NCI-H1092 treated with DMSO at 0.1 percent for 48 hours (cell line): ENCODE measurements at places on chromosomes 11 and 22.

DNA sequence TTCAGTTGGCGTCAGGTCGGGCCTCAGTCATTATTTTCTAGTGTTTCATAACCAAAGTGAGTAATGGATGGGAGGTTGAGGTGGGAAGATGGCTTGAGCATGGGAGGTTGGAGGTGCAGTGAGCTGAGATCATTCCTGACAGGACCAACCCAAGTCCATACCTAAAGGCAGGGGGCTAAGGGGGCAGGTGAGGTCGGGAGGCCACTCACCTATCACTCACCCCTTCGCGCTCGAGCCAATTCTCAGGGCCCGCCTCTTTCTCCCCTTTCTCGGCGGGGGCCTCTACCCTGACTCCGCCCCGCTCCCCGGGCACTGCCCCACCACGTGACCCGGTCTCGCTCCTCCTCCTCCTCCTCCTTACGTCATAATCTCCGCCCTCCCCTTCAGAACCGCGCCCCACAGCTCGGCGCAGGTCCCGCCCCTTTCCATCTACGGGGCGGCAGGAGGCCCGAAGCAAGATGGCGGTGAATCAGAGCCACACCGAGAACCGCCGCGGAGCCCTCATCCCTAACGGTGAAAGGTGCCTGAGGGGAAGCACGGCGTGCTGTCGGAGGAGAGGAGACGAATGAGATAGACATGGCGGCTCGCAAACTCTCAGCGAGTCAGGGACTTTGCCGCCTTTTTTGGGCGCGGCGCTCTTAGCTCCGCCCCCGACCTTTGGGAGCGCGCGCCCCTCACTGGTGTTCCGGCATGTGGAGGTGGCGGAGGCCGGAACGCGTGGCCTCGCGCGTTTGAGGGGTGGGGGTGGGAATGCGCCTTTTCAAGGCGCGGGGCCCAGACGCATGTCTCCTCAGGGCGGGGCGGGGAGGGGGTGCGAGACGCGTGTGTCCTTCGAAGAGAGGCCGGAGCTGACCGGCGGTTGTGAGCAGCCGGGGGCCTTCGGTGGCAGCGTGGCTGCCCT is at the start of gene WBP2NL:
Gene WBP2NL (plus strand): TSS at position 428 of the 901 bp plus-strand sequence. CDS start 31 bp downstream, at position 459.
- no peak for DNase-seq

GRCh38 chr22:29328566-29329500 is 13.3 kb upstream of the RASL10A start:
- DNase-seq, result no peak

DNA sequence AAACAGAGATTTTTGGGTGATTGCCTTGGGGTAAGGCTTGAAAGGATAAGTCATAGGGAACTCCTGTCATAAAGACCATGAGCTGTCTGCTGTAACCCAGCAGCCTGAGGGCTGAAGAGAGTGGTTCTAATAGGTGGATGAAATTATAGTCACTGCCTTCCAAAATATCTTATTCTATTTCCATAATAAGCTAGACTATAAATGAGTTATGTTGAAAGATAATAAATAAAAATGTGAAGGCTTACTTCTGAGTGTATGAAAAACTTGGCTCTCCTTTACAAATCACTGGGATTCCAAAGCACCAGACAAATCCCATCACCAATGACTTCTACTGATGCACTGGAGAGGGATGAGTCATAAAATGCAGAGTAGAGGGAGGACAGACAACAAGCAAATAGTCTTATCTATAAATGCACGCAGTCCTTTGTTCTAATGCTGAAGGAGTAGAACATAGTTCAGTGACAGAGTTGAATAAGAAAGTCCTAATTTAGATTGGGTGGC is 775.0 kb upstream of the LRRC4C start:
- DNase-seq, result no peak

DNA sequence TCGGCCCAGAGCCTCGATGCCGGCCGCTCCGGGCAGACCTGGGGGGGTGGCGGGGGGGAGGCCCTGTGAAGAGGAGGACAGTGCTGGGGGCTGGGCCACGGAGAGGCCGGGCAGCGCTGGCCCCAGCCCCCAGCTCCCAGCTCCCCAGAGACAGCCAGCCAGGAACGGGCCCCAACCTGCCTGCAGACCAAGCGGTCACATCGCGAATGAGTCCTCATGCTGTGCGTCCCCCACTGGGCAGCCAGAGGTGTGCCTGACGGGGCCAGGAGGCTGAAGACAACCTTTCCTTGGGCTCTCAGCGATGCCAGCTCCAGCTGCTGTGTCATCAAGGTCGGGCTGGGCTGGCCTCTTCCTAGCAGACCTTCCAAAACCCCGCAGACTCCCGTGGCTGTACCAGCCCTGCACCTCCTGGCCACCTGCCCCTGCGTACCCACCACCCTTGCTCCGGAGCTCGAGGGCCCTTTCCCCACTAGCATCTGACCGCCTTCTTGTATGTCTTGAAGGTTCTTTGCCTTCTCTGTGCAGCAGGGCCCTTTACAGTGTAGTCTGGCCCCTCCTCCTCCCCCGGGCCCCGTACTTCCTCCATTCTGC is 88.4 kb downstream of the CDKN1C start:
- no peak for DNase-seq

GRCh38 chr11:61983419-61983818 is 16.0 kb upstream of the FTH1 start:
- no peak for DNase-seq

- DNase-seq, result peak; percentile 13
Observed at GRCh38 chr11:133476570-133477250, 55.6 kb downstream of the OPCML start.

- DNase-seq, result no peak
Observed at GRCh38 chr11:69949327-69949726, 128.8 kb upstream of the ANO1 start.

- DNase-seq, result no peak
Observed at GRCh38 chr11:8392886-8393285, 129.2 kb upstream of the LMO1 start.

- DNase-seq, result peak; percentile 25
Observed at GRCh38 chr11:117424781-117425180, 97.1 kb downstream of the CEP164 start.

GRCh38 chr22:43560651-43561050 is 148.8 kb downstream of the MPPED1 start:
- no peak for DNase-seq

DNA sequence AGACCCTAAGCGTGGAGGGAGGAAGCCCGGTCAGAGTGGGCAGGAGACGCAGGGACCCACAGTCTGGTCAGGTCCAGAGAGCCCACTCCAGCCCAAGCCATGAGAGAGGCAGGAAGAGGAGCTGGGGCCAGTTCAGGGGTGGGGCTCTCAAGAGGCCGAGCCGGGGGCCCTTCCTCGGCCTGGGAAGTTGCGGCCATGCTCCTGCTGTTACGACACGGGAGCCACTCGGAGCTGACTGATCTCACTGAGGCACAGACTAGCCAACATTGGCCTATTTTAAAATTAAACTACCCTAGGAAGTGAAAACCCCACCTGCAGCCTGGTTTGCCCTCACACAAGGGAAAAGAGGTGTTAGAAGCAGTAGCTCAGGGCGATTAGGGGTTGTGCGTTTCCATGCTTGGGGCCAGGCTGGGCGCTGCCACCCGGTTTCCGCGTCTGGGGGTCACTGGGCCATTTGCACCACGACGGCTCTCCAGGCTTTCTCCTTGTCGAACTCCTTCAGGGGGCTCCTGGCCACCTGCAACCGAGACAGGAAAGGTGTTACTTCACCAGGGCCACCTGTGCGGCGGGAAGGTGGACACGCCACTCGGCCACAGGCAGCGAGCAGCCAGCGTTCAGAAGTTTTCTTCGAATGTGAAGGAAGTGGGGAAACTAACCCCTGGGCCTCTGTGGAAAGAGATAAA is 3.2 kb upstream of the TTLL8 start:
- DNase-seq, result no peak

DNA sequence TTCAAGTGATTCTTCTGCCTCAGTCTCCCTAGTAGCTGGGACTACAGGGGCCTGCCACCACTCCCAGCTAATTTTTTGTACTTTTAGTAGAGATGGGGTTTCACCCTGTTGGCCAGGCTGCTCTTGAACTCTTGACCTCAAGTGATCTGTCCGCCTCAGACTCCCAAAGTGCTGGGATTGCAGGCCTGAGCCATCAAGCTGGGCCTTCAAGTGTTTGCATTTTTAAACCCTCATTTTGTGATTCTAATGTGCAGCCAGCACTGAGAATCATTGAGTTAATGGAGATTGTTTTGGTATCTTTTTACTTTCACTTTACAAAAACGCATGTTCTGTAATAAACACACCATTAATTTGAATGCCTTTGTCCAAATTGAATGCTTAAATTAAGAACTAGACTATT is 3.4 kb downstream of the TYR start:
- no peak for DNase-seq

- peak; percentile 18 for DNase-seq
Observed at GRCh38 chr11:77147668-77148321, 19.7 kb downstream of the MYO7A start.

- DNase-seq, result peak; percentile 94
Observed at GRCh38 chr11:73308003-73308960, at the start of gene ARHGEF17. Gene ARHGEF17, plus strand, starts transcription at chr11:73308276. Its CDS starts 363 bp downstream, at chr11:73308639.

GRCh38 chr11:532986-533585 is 2.3 kb downstream of the HRAS start:
- DNase-seq, result no peak

DNA sequence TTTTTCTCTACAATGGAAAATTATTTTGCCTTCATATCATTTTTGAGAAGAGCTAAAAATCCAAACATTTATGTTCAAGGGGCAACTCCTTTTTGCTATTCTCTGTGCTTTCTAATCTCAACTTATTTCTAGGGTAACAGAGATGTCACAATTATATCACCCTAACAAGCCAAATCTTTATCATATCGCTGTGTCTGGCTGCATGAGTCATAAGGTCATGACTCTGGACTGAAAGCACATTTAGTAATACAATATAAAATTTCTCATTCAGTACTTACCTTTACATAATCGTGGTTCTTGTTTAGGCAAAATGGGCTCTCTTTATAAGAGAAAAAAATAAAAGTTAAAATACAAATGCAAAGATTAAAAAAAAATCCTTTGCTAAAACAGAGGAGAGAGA is 326.0 kb downstream of the CASP12 start:
- DNase-seq, result no peak

DNA sequence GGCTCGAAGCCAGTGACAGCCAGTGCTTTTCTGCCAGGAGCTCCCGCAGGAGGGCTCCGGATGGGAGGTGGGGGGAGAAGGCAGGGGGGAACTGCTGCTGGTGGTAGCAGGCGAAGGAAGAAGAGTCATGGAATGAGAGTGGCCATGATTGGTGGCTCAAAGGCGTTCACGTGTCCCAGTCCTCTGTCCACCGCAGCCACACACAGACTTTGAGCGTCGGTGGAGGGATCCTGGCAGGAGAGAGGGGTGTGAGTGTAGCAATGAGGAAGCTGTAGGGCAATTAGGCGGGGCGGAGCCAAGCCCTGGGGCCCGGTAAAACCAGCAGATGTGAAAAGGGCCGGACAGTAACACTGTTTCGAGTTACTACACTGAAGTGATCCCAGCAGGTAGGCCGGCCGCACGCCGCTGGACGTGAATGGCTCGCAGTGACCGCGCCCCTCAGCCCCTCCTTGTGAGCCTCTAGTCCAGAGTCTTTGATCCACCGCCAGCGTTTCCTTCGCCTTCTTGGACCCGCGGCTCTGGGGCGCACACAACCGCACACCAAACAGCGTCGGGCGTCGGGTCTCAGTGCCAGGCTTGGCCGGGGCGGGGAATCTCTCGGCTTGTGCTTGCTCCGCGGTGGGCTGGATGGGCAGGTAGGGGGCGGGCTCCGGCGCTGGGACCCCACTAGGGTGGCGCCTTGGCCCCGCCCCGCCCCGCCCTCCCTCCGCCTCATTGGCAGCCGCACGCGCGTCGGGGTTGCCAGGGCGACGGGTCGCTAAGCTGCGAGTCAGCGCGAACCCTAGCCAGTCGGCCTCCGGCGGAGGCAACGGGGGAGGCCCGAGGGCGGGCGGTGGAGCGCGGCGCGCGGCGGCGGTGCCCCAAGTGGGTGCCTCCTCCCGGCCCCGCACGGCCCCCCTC is at the start of gene LRRC10B:
Gene LRRC10B (plus strand): TSS at position 788 of the 900 bp plus-strand sequence. CDS start 250 bp downstream, outside the sequence.
- DNase-seq, result peak; percentile 73

DNA sequence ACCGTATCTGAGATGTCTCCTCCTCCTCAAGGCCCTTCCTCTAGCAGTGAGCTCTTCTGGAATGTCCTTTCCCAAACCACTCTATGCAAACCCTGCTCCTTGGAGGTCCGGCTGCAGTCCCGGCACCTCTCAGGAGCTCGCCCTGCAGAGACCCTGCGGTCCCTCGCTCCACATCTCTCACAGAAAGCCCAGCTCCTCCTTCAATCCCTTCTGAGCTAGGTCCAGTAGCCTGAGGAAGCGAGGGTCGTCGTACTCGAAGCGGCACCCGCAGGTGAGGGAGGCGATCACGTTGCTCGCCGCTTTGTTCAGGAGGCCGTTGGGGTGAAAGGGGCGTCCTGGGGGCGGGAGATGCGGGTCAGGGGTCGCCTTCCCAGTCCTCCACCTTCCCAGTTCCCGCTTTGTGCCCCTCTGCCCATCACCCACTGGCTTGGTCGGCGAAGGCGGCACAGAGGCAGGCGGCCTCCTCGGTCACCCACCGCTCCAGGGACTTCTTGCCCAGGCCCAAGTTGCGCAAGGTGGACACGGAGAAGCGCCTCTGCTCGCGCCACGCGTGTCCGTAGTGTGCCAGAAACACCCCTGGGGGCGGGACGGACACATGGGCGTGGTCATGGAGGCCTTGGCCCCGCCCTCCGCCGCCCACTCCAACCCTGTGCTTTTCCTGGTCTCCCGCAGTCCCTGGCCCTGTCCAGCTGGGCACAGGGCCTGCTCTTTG is 21.5 kb upstream of the CYP2D6 start:
- DNase-seq, result no peak

GRCh38 chr22:25113316-25113721 is 86.3 kb upstream of the CRYBB3 start:
- DNase-seq, result no peak
